Skin of body (tissue), 3 donors: ENCODE measurements at places on chromosomes 3 and 15. TPM values are rescaled to one million over a fixed set of nuclear protein-coding genes. Genes with fewer than 3 reads are reported as not detected.

The LSMEM2 gene
- total RNA-seq: 2.7 TPM

The ABCF3 gene
- 46.3 TPM for total RNA-seq

The POLQ gene
- total RNA-seq: 3.7 TPM

DNA sequence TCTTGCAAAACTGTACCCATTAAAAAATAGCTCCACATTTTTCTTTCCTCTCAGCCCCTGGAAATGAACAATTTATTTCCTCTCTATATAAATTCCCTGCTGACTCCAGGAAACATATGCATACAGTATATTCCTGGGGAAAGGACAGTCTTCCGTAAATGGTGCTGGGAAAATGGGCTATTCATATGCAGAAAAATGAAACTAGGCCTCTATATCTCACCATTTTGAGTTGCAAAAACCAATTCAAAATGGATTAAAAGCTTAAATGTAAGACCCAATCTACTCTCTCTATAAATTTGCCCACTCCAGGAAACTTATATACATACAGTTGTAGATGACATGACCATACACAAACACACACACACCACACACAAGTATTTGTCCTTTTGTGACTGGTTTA lies 85.9 kb upstream of the GPR149 start:
- no peak for DNase-seq

- DNase-seq: no peak
Observed at GRCh38 chr15:77525907-77526594, 105.4 kb downstream of the HMG20A start.

- DNase-seq: no peak
Observed at GRCh38 chr15:92653366-92653765, 2.2 kb downstream of the FAM174B start.

DNA sequence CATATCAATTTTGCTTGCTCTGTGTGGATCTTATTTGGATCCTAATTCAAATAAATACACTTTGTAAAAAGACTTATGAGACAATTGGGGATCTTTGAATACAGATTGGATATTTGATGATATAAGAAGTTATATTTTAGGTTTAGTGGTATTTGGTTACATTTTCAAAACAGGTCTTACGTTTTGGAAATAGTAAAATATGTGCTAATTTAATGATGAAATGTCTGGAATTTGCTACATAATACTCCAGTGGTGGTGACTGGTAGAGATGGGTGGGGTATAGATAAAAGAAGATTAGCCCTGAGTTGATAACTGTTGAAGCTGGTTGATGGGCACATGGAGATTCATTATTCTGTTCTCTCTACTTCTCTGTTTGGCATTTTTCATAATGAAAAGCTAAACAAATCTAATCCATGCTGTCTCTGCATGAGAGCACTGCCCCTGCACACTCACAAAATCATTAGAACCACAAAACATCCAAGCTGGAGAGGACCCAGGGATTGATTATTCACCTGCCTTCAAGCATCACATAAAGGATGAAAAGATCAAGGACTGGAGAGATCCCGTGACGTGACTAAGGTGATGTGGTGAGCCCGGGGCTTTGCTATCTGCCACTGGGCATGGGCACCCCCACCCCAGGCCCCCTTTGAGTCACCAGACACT lies 58.9 kb downstream of the TLE3 start:
- no peak for DNase-seq

- DNase-seq: no peak
Observed at GRCh38 chr15:47158573-47158972, 558.7 kb upstream of the SEMA6D start.
